Stimulated activated CD8-positive, alpha-beta memory T cell treated with anti-CD3 and anti-CD28 coated beads, Interleukin-2, amount 100 ng/mL, for 1 hour (primary cell): ENCODE measurements at places on chromosomes 5 and 9.

DNA sequence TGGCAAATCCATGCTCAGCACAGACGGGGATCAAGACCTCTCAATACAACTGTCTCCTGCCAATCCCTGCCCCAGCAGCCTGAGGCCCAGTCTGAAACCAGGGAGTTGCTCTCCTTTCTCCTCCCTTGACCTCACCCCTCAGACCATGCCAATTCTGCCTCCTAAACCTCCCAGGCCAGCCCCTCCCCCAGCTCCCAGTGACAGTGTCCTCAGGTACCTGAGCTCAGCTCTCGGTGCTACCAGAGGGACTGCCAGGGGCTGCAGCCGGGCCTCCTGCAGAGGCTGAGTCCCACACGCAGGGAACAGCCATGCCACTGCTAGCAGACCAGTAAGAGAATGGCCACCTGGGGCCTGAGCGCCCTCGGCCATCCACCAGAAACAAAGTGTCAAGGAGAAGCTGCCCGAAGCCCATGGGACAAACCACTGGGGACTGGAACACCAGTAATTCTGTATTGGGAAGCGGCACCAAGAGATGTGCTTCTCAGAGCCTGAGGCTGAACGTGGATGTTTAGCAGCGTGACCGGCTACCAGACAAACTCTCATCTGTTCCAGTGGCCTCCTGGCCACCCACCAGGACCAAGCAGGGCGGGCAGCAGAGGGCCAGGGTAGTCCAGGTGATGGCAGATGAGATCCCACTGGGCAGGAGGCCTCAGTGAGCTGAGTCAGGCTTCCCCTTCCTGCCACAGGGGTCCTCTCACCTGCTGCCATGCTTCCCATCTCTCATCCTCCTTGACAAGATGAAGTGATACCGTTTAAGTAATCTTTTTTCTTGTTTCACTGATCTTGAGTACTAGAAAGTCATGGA lies 557 bp upstream of the IL3 start:
- DNase-seq: no peak

- DNase-seq: no peak
These were observed 11.7 kb downstream of the B4GALT7 start for GRCh38 chr5:177611446-177612214.

DNA sequence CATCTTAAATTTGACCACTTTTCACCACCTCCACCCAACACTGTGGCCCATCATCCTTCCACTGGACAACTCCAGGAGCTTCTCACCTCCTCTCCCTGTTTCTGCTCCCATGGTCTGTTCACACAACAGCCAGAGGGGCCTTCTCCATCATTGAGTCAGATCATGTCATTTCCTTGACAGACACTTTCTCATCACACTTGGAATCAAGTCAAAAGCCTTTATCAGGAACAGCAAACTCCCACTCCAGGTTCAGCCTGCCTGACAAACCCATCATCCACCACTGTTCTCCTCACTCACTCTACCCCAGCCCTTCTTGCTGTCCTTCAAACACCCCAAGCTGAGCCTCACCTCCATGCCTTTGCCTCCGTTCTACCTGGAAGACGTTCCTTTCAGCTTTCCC lies 78.4 kb upstream of the ADRA1B start:
- no peak for DNase-seq

GRCh38 chr9:36166168-36166927 lies 2.8 kb upstream of the CCIN start:
- peak; percentile 71 for DNase-seq

DNA sequence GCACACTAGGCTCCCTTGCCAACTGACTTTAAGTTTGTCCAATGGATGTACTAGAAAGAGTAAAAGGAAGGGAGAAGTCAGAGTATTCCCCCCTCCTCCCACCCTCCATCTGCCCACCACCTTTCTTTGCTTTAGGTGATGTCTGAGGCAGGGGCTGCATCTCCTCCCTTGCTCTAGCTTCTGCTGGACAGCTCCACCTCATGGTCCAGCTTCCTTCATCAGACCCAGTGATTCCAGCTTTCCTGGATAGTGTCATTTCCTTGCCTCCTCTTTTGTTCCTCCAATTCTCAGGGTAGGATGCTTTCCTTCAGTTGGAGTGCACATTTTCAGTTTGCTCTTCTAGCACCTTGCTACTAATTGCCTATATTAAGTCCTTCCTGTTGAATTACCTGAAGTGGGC lies 67.4 kb downstream of the RAD23B start:
- DNase-seq: no peak

- no peak for DNase-seq
These were observed 55.0 kb downstream of the IPPK start for GRCh38 chr9:92614763-92615461.

DNA sequence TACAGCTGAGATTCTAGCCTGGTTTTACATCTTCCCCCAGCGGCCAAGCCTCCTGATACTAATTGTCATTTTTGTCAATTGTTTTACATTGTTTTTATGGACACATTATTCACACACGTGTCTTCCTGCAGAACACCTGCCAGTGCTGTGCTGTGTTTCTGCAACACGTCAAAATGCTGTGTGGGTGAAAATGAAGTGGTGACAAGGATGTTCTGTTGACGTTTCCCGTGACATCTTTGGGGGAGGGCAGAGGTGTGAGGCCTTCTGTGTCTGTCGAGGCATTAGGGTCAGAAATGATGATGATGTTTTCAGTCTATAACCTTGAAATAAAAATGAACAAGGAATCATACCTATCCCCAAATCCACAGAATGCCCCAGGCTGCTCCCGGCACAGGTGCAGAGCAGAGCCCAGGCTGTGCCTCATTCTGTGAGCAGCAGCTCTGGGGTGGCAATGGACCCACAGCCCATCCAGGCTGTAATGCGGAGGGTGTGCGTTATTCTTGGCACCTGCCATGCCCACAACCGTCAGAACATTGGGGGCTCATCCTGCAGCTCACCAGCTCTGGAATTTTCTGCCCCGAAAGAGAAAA lies 23.6 kb upstream of the CEP72 start:
- DNase-seq: no peak

GRCh38 chr5:144036476-144036875 lies 134.0 kb downstream of the YIPF5 start:
- no peak for DNase-seq

DNA sequence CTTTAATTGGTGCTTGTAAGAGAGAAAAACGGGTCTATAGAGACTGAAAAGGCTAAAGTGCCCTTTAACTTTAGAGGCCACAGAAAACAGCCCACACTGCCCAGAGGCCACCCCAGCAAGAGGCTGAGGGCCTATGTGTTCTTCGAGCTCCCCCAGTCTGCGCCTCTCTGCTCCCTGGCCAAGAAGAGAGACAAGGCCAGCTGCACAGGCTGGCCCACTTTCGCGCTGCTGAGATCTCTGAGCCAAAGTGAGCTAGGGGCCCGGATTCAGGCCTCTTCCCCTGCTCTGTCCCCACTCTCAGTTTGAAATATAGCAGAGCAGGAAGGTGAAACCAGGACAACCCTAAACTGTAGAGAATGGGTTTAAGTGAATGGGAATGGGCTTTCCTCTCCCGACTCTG lies 132.0 kb upstream of the TRIM32 start:
- no peak for DNase-seq

DNA sequence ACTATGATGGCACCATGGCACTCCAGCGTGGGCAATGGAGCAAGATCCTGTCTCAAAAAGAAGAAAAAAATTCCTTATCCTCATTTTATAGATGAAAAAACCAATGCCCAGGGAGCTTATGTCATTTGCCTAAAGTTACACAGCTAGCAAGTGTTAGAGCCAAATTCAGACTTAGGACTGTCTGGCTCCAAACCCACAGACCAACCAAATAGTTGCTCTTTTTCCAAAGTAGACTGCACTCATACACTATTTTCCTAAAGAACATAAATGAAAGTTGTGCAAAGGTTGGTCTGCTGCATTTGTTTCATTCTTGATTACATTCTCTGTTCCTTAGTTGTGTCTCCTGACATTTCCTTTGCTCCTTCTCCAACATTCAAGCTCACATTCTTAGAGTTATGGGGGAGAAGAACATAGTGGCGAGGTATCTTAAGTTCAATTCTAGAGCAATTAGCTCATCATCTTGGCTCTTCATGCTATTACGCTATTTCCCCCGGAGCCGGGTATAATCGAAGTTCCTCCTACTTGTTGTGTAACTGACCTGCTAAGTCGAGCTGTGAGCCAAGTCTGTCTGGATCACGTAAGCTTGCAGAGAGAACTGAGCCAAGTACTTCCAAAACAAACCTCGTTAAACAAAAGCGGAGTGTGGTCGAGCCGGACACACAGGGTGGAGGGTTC lies 138.3 kb downstream of the RFK start:
- no peak for DNase-seq

DNA sequence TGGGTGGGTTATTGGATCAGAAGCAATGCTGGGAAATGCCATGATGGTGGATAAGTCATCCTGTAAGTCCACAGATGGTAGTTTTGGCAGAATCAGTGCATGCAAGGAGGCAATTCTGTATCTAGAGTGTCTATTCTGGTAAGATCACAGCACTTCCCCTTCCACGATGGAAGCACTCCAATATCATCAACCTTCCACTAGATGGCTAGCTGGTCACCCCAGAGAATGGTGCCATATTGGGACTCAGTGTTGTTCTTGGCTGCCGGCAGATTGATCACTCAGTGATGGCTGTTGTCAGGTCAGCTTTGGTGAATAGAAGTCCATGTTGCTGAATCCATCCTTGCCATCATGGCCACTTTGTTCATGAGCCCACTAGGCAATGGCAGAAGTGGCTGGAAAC lies 553.5 kb downstream of the CSNK1G3 start:
- DNase-seq: no peak

- no peak for DNase-seq
These were observed 1392.3 kb upstream of the CDH9 start for GRCh38 chr5:28430565-28431178.

- DNase-seq: no peak
These were observed 222.1 kb downstream of the HSPA4 start for GRCh38 chr5:133273661-133274596.

DNA sequence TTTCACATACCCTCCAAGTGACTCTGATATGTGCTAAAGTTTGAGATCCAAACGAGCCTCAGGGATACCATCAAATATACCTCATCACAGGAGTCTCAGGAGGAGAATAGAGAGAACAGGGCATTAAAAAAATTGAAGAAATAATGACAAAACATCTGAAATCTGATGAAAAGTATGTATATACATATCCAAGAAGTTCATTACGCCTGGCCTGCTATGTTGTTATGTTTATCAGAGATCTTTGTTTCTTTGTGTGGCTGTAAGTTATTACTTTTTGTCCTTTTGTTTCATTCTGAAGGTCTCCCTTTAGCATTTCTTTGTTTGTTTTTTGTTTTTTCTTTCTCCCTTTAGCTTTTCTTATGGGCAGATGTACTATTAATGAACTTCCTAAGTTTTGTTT lies 2.5 kb upstream of the CCL19 start:
- no peak for DNase-seq

DNA sequence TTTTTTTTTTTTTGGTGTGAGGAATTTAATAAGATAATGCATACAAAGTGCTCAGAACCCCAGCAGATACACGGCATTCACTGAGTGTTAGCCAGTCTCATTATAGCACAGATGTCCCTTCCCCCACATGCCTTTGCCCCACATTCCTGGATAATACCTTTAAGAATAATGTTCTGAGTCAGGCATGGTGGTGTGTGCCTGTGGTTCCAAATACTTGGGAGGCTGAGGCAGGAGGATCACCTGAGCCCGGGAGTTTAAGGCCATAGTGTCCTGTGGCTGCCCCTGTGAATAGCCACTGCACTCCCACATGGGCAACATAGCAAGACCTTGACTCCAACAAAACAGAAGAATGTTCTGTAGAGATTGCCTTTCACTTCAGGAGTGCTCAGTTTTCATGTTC lies 24.2 kb upstream of the ANKRD18A start:
- no peak for DNase-seq

- DNase-seq: no peak
These were observed 6.7 kb downstream of the BRD3 start for GRCh38 chr9:134061019-134061687.

- DNase-seq: no peak
These were observed 441.1 kb downstream of the SEMA5A start for GRCh38 chr5:9104571-9105339.

GRCh38 chr5:2147504-2148311 lies 265.0 kb upstream of the IRX4 start:
- no peak for DNase-seq

DNA sequence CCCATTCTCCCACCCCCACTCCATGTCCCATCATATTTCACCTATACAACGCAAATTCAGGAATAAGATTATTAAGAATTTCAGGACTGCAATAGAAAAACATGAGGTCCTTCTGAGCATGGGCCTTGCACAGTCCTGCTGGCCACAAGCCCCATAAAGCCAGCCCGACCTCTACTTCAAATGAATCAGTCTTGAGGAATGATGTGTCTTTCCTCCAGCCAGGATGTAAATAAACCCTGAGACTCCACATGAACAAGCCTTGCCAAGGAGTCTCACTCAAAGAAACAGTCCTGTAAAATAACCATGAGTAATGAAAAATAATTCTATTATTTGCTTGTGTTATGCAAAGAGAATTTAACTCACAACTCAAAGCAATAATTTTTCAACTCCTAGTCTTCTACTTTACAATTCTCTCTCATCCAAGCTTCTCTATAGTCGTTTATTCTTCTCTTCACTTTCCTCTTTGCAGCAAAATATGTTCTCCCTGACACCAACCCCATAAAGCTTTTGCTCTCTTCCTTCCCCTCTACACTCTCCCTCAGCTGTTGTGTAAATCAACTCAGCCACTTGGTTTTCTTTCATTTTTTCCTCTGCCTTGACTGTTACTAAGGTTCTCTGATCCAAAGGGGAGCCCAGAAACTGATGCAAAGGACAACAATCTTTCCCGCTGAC lies 140.1 kb upstream of the MOCS2 start:
- DNase-seq: no peak

GRCh38 chr5:72228960-72229359 lies 91.1 kb downstream of the MRPS27 start:
- no peak for DNase-seq

GRCh38 chr5:53109056-53109442 lies 508 bp downstream of the MOCS2 start:
- no peak for DNase-seq

GRCh38 chr5:39413771-39414170 lies 11.0 kb downstream of the DAB2 start:
- no peak for DNase-seq

DNA sequence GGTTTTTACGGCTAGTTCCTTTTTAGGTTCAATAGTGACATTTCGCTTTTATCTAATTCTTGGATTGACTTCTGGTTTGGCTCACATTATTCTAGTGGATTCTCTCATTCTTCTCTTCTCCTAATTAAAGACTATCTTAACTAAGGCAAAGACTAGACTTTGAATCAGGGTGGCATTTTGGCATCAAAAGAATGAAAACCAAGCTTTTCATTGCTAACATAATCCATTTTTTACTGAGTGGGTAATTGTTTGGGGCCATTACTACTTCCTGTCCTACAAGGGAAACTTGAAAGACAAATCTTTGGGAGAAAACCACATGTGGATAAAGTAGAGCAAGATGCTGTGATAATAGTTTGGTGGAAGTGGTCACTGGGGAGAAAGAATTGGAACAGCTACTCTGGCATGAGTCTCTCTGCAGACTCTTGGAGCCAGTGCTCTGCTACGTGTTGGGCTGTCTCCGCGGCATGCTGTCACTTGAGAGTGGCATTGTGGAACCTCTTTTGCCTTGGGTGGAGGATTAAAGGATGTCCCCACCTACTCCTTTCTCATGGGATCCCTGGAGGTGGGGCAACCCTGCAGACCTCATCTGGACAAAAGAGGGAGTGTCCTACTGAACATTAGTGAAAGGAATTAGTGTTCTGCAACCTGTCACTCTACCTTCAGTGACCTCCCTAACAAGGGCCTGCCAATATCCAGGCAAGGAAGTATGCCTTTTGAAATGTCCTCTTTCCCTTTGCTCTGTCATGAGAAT lies 280.4 kb downstream of the PSAT1 start:
- DNase-seq: no peak

GRCh38 chr9:68715181-68715456 lies 10.1 kb downstream of the PIP5K1B start:
- no peak for DNase-seq

GRCh38 chr5:128722551-128722950 lies 184.5 kb upstream of the FBN2 start:
- DNase-seq: no peak
